ENCODE measurements at places on chromosomes 7 and 10. TPM values are rescaled to one million over a fixed set of nuclear protein-coding genes. Genes with fewer than 3 reads are reported as not detected.

DNA sequence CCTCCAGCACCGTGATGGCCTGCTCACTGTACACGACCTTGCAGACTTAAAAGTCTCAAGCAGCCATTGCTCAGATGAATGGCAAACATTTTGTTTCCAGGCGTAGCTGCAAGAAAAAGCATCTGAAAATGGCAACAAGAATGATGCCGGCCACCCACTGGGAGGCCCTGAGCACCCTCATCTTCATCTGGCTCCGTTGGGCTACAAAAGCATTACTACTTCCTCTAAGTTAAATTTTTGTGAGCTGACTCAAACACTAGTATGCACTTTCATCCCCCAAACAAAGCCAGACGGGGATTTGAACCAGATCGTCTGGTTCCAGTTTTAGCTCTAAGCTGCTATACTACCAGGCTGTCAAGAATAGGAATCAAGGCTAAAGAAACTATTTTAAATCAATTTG, 116.6 kb upstream of the CDK1 start:
- no peaks in the 10 kb centered on the region for H3K4me1 ChIP-seq
- H3K4me3 ChIP-seq: no peak overlapping the region
- DNase-seq: no peak
- H3K27ac ChIP-seq: no peak overlapping the region

LRIT1 gene
- polyA plus RNA-seq: not detected

AKR1C2 gene
- polyA plus RNA-seq: not detected

CPEB3 gene
- polyA plus RNA-seq: 2.4 TPM

VAX1 gene
- polyA plus RNA-seq: not detected
